ENCODE measurements at places on chromosomes 6 and 20. TPM values are rescaled to one million over a fixed set of nuclear protein-coding genes. Genes with fewer than 3 reads are reported as not detected.

MLIP gene
- total RNA-seq, result not detected

SOBP gene
- total RNA-seq, result 1.1 TPM

EPB41L1 gene
- total RNA-seq, result 71.1 TPM

DNPH1 gene
- total RNA-seq, result 103 TPM

CAGE1 gene
- 0.10 TPM for total RNA-seq

MTCH1 gene
- total RNA-seq, result 129 TPM

CST4 gene
- not detected for total RNA-seq

NR2E1 gene
- 0.03 TPM for total RNA-seq

CNKSR3 gene
- total RNA-seq, result 5.8 TPM

TRIM15 gene
- total RNA-seq, result not detected

HRH3 gene
- total RNA-seq, result not detected

ANKRD66 gene
- not detected for total RNA-seq

PRND gene
- total RNA-seq, result not detected

MUC21 gene
- total RNA-seq, result not detected

BNIP5 gene
- total RNA-seq, result not detected

DEF6 gene
- total RNA-seq, result 0.05 TPM

CALHM6 gene
- total RNA-seq, result not detected

MEP1A gene
- not detected for total RNA-seq

C6orf141 gene
- total RNA-seq, result 20.9 TPM

SENP6 gene
- total RNA-seq, result 38.5 TPM

CST2 gene
- 0.53 TPM for total RNA-seq

SRC gene
- total RNA-seq, result 155 TPM

SSTR4 gene
- not detected for total RNA-seq

DNAH8 gene
- not detected for total RNA-seq

KCNQ2 gene
- 0.49 TPM for total RNA-seq

C6orf47 gene
- 12.5 TPM for total RNA-seq

METTL24 gene
- total RNA-seq, result not detected

BPIFA1 gene
- not detected for total RNA-seq

SOX4 gene
- total RNA-seq, result 7.6 TPM

BMP2 gene
- 0.64 TPM for total RNA-seq

BPIFB1 gene
- total RNA-seq, result not detected

TCP11 gene
- not detected for total RNA-seq

TNXB gene
- 0.95 TPM for total RNA-seq

RBPJL gene
- not detected for total RNA-seq

All from A549 treated with RU486 at 1 μM for 4 hours (cell line).